Astrocyte of the spinal cord (primary cell): ENCODE measurements at places on chromosomes 7 and 10.

- peak; percentile 22 for DNase-seq
Measured at GRCh38 chr10:99346247-99346646, 17.1 kb downstream of the CNNM1 start.

DNA sequence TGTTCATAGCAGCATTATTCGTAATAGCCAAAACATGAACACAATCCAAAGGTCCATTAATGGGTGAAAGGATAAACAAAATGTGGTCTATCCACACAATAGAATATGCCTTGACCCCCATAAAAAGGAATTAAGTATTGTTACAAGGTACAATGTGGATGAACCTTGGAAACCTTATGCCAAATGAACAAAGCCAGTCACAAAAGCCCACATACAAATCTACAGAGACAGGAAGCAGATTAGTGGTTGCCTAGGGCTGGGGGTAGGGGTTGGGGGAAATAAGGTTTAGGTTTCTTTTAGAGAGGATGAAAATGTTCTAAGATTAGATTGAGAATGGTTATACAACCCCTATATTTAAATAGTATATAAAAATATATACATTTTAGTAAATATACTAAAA lies 34.8 kb downstream of the PIP4K2A start:
- no peak for DNase-seq

GRCh38 chr10:131896403-131896802 lies 4.4 kb upstream of the PPP2R2D start:
- no peak for DNase-seq

- DNase-seq = peak; percentile 51
Measured at GRCh38 chr10:124646483-124647352, 97.5 kb downstream of the FAM53B start.

DNA sequence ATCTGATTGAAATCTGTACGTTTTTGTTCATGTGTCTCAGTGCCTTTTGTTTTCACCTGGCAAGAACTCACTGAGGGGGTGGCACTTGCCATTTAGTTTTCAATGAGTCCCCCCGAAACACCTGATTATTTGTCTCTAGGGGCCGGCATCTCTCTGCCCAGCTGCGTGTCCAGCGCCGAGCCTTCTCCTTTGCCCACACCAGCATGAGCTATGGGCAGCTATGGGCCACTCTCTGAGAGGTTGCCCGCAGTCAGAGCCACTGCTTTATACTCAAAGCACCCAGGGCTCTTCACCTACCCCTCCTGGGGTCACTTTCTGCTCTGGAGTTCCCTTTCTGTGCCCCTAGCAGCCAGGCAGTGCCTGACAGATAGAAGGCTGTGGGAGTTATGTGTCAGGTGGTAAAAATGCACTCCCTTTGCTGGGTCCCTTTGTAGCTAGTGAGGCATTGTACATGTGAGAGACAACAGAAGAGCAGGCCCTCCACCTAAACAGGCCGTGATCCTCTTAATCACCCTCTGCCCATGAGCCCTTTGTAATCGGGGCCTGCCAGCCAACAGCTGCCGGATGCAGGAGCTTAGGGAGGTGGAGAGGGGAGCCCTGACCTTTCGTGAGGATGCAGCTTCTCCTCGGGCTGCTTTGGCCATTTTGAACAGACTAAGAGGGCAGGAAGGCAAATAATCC lies 133.1 kb upstream of the NPS start:
- DNase-seq = no peak

DNA sequence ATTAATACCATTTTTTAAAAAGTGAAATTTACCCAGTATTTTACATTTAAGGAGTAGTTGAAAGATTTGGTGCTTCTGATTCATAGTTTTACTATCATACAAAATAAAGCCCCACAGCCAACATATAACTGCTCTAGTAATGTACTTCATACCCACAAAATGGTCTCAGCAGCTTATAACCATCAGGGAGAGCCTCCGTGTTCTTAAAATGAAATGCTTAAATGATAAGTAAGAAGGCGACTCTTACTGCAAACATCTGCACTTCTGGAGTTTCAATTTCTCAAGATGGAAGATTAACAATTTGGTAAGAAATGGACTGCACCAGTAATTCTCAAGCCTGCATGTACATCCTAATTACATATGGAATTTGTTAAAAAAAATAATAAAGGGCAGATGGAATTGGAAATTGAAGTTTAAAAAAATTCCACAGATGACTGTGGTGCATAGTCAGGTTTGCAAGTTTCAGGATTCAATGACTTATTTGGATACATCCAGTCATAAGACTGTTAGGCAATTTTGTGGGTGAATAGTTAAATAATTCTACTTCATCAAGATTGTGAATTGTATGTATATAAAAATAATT lies 461.0 kb downstream of the KIF20B start:
- peak; percentile 61 for DNase-seq

- no peak for DNase-seq
Measured at GRCh38 chr7:7848246-7848645, 120.3 kb upstream of the GLCCI1 start.

DNA sequence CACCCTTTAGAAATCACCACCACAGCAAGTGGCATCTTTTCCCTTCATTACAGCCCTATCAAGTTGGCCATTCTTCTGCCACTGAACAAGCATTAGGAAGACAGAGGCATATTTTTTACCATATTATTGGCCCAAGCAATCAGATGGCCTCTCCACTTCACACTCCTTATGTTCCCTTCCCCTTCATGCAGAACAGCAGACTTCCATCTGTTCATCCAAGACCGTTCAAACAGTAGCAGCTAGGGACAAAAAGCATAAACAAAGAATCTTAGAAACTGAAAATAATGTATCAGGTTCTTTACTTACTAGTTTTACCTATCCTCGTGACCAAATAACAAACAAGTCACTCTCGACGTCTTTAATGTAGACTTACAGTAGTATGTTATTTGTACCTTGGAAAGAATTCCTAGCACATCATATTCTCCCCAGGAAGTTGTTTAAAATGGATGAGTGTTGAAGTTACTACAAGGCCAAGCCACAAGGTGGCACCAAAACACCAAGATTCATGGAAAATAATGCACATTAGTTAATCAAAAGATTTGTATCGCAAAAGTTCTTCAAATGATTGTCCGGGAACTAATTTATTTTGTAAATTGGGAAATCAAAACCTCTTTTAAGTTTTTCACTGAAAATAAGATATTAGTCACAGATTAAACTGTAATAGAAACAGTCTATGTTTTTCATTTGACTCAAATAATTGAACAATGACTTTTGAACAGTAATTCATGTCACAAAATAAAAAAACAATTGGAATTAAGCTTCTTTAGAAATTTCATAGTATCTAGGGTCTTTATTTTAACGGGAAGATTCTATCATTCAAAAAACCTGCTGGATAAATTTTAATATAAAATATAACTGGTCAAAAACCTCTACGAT lies 112.1 kb downstream of the VPS41 start:
- peak; percentile 69 for DNase-seq

- DNase-seq = no peak
Measured at GRCh38 chr10:131205556-131205955, 106.0 kb downstream of the TCERG1L start.

DNA sequence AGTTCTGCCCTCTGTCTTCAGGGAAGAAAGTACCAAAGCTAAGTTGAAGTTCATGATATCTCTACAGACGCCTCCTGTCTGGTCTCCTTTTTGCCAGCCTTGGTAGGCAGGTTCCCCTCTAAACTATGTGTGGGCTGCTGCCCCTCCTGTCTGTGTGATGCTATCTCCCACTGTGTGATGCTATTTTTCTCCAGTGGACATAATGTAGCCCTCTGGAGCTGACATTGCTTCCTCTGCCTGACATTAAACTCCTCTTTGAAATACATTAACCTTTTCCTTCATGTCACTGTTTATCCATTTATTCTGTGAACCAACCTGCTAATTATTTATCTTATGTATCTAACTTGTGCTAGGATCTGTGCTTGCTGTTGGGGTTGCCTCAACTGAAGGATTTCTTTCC lies at the start of gene PRSS58:
Gene PRSS58 (minus strand): TSS at position 101 of the 400 bp plus-strand sequence. CDS start 351 bp downstream, outside the sequence.
- no peak for DNase-seq

- DNase-seq = no peak
Measured at GRCh38 chr7:159122276-159122675, 22.4 kb downstream of the VIPR2 start.

DNA sequence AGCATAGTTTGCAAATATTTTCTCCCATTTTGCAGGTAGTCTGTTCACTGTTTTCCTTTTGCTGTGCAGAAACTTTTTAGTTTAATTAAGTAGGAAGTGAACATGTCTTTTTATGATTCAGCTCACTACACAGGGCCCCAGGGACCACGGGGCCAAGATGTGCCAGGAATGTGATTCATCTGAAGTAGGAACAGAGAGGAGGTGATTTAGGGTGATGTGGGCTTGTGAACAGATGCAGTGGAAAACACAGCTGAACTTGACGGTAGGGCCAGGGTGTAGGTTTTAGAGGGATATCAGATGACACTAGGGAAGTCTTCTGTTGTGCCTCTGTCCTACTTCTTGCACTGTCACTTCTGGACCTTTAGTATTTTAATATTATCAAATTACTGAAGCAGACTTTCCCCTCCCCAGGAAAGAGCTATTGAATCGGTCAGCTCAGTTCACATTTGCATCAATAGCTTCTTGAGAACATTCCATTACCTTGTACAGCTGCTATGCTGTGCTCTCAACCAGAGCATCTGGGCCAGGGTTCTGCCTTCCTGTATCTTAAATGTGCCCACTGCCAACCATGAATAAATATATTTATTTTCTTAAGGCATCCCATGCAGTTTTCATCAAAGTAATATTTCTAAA lies 96.9 kb downstream of the OSBPL3 start:
- DNase-seq = peak; percentile 85

DNA sequence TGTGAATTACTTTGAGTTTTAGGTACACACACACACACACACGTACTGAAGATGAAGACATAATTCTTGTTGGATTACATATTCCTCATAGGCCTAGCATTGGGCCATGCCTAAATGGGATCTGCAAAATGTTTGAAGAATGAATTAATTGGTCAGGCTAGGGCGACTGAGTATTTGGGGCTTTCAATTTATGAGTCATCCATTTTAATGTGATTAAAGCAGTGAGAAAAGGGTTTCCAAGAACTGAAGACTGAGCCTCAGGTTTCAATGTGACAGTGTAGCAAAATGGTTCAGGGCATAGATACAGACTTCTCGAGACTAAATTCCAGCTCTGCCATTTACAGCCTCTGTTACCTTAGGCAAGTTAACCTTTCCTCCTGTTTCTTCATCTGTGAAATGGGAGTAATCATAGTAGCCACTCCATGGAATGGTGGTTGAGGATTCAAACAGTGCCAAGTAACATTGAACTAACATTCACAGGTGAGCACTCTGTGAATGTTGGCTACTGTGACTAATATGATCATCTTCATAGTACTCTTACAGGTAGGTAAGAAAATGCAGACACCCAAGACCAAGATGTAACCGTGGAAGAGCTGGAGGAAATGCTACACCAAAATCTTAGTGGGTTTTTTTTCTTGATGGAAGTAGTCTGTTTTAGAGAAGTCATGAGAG lies 7.6 kb downstream of the BPGM start:
- DNase-seq = no peak

DNA sequence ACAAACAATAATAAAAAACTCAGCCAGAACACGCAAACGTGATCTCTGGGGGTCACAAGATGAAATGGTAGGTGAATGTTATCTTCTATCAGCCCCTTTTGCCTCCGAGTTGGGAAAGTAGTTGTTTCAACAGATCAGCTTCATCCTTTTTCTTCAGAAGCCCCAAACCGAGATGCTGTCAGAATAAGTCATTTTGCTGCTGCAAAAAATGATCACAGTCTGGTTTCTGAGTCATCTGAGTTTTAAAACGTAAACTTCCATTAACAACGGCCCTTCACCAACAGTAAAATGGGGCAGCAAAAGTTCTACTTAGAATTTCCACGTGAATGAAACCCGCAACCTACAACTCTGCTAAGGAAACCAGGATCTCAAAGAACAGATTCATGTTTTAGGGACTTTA lies 44.9 kb downstream of the JCAD start:
- no peak for DNase-seq

DNA sequence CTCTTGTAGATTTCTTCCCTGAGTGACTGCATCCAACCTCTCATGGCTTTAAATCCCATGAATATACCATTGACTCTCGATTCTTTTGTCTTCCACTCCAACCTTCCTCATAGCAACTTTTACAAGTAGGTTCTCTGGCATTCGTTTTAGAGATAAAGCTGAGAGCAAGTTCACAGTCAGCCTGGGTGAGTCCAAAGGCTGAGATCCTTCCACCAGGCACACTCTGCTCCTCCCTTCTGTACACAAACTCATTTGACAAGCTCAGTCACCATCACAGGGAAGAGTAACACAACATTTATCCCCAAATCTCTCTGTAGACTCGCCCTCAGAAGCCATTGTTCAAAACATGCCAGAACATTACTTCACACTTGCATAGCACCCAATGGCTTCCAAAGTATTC lies 10.9 kb downstream of the CTTNBP2 start:
- DNase-seq = no peak

DNA sequence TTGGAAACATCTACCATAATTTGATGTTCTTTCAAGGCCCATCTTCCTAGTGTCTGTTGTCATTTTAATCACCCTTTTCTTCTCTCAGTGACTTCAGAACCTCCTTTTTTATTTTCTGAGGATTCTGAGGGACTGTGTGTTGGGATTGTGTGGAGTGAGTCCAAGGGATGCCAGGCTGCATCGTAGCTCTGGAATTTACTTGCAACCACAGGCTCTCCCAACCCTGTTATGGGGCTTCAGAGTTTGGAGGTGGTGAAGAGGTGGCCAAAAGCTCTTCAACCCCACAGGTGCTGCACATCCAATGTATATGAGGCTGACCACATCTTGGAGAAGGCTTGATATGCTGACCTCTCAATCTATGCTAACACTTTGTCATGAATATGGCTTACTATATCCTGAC lies 79.5 kb upstream of the GPR141 start:
- no peak for DNase-seq

- DNase-seq = no peak
Measured at GRCh38 chr10:26810435-26811026, 50.2 kb downstream of the ABI1 start.

- DNase-seq = no peak
Measured at GRCh38 chr10:59865101-59865500, 41.3 kb downstream of the CCDC6 start.

DNA sequence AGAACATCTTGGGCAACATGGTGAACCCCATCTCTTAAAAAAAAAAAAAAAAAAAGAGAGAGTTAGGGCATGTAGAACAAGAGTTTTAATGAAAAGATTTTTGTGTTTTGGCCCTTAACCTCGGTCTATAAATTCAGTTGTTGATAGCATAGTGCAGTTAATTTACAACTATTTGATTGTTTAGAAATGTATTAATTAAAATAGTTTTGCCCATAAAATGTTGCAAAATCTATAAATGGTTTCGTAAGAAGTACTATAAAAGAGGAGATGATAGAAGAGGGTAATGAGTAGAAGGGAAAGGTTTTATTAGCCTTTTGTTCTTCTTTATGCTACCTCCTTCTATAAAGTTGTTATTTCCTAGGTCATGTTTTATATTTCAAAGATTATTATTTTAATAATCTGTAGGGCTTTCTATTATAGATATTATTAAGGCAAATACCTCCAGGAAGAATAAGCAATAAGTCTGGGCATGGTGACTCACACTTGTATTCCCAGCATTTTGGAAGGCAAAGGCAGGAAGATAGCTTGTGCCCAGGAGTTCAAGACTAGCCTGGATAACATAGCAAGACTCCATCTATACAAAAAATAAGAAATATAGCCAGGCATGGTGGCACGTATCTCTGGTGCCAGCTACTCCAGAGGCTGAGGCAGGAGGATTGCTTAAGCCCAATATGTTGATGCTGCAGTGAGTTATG lies 73.3 kb downstream of the MCU start:
- no peak for DNase-seq

GRCh38 chr10:14554491-14555205 lies 220.0 kb downstream of the FAM107B start:
- no peak for DNase-seq

- no peak for DNase-seq
Measured at GRCh38 chr10:35504132-35504531, 101.0 kb upstream of the GJD4 start.

GRCh38 chr10:103620891-103621782 lies 127.6 kb downstream of the NEURL1 start:
- DNase-seq = no peak
